Effector CD4-positive, alpha-beta T cell (primary cell): ENCODE measurements at places on chromosomes 3 and 15.

GRCh38 chr3:16392717-16393116 lies 120.8 kb downstream of the RFTN1 start:
- DNase-seq: no peak

- no peak for DNase-seq
These were observed at the start of gene SLCO2A1 for GRCh38 chr3:134029734-134030378. Gene SLCO2A1, minus strand, starts transcription at chr3:134029925. Its CDS starts 123 bp downstream, at chr3:134029802.

- DNase-seq: no peak
These were observed 33.0 kb downstream of the DNAH1 start for GRCh38 chr3:52349131-52349530.

- DNase-seq: no peak
These were observed at the start of gene SNX22 for GRCh38 chr15:64151727-64152506. Gene SNX22, plus strand, starts transcription at chr15:64151731. Its CDS starts 45 bp downstream, at chr15:64151776.

DNA sequence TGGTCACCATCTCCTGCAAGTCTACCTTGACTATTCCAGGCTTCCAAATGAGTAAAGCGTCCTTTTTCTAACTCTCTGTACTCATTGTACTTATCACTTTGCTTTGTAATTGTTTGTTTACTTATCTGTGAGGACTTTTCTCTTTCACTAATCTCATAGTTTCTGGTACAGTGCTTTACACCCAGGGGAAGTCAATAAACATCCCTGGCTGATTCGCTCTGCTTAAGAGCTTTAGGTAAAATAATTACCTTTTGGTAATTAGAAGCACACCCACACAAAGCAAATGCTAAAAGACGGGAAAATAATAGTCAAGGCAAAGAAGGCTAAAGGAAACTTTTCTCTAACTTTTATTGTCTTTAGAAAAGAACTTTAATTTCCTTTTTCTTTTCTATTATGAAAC lies 466.9 kb upstream of the ROBO1 start:
- no peak for DNase-seq
